ENCODE measurements at places on chromosomes 7 and 10.
A peak's percentile ranks its signal among the peaks of the same experiment; 100 is the strongest.

- no peak for DNase-seq
Measured at GRCh38 chr10:15545884-15546283, 173.8 kb downstream of the ITGA8 start.

GRCh38 chr10:121436630-121437341 is 161.5 kb downstream of the FGFR2 start:
- DNase-seq = no peak

GRCh38 chr7:24702755-24703154 is 54.5 kb downstream of the GSDME start:
- DNase-seq = peak; percentile 56

- DNase-seq = peak; percentile 64
Measured at GRCh38 chr7:79610313-79610712, 156.8 kb upstream of the MAGI2 start.

DNA sequence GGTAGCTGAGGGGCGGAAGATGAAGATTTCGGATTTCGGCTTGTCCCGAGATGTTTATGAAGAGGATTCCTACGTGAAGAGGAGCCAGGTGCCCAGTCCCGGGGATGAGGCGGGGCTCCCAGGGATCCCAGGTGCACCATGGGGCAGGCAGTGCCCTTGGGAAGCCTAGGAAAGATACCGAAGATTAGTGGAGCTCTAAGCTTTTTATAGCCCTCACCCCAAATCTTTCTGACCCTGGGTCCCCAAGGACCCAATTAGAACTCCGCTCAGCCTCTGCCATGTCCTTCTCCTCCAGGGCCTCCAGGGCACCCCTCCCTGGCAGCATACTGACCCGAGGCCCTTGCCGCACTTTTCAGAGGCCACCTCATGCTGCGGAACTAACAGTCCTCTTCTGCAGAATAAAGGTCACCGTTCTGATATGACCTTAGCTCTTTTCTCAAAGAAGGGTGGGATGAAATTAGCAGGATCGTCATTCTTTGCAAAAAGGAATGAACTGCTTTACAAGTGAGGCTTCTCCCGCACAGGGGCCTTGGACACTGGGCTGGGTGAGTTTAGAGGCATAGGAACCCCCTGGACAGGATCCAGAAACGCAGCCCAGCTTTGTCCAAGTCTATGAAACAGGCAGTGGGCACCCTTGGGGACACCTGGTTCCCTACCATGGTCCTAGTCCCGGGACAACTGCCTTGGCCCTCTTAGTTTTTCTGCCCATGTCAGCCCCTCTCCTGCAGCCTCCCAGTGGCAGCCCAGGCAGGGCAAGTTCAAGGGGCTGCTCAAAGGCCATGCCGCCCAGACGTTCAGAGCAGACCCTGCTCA is 17.9 kb upstream of the CSGALNACT2 start:
- no peak for DNase-seq

- no peak for DNase-seq
Measured at GRCh38 chr7:90660100-90660499, 64.0 kb downstream of the CDK14 start.

DNA sequence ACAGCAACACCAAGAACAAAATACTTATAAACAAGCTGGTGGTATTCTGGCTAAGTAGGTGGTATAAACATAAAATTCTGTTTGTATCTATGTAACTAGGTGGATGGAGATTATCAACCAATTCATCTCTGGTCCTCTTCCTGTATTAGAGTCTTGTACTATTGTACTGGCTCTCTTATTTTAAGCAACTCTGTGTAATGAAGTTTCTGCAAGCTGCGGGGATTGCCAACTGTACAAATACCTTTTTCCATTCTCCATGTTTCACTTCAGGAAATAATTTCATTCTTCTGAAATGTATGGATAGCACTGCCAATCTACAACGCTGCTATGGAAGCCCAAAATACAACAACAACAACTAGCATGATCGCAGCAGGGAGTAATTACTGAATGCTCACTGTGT is 44.8 kb downstream of the JAZF1 start:
- no peak for DNase-seq

- DNase-seq = peak; percentile 55
Measured at GRCh38 chr10:50585921-50586739, 37.6 kb downstream of the SGMS1 start.

- DNase-seq = no peak
Measured at GRCh38 chr10:117669122-117669521, 126.6 kb downstream of the EMX2 start.

- DNase-seq = no peak
Measured at GRCh38 chr7:137987968-137988367, 13.9 kb downstream of the CREB3L2 start.

DNA sequence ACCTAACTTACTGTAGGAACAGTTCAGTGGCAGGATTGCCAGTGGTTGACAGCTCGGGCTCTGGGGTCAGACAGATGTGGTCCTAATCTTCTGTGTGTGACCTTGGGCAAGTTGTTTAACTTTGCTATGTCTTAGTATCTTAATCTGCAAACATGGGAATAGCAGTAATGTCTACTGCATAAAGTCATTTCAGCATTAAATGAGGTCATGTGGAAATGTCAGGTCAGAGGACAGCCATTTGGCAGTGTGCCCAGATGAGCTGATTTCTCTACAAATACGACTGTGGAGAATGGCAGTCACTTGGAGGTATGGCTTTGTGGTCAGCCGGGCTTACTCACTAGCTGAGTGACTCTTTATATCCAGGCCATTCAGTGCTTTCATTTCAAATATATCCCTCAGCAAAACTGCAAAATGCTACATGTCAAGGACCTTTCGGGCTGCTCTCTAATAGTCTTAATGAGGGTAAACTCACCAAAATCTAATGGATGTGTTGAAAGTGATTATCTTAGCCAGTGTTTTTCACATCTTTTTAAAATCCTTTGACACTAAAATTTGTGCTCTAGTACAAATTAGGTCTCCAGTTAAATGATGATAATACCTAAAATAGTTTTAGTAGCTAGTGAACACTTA is 171.4 kb downstream of the ST7 start:
- peak; percentile 85 for DNase-seq

GRCh38 chr7:29953726-29954347 is 35.8 kb downstream of the SCRN1 start:
- DNase-seq = peak; percentile 23
